B cell (primary cell): ENCODE measurements at places on chromosomes 11 and 22. TPM values are rescaled to one million over a fixed set of nuclear protein-coding genes. Genes with fewer than 3 reads are reported as not detected.

The CHRDL2 gene
- not detected in 2 replicates for total RNA-seq

The EI24 gene
- 20.2 and 21.9 TPM in 2 replicates for total RNA-seq

The SLC22A25 gene
- total RNA-seq: not detected in 2 replicates

The RAG2 gene
- total RNA-seq: not detected in 2 replicates

The RBMXL2 gene
- not detected in 2 replicates for total RNA-seq

The OR4D5 gene
- total RNA-seq: not detected in 2 replicates

The KRTAP5-2 gene
- total RNA-seq: not detected in 2 replicates

The TSGA10IP gene
- total RNA-seq: not detected in 2 replicates

The TSPAN18 gene
- total RNA-seq: 1.6 and 2.0 TPM in 2 replicates
